ENCODE measurements at places on chromosomes 6 and 20. TPM values are rescaled to one million over a fixed set of nuclear protein-coding genes. Genes with fewer than 3 reads are reported as not detected.
A peak's percentile ranks its signal among the peaks of the same experiment; 100 is the strongest.

The ANGPT4 gene
- total RNA-seq = 0.24 TPM

DNA sequence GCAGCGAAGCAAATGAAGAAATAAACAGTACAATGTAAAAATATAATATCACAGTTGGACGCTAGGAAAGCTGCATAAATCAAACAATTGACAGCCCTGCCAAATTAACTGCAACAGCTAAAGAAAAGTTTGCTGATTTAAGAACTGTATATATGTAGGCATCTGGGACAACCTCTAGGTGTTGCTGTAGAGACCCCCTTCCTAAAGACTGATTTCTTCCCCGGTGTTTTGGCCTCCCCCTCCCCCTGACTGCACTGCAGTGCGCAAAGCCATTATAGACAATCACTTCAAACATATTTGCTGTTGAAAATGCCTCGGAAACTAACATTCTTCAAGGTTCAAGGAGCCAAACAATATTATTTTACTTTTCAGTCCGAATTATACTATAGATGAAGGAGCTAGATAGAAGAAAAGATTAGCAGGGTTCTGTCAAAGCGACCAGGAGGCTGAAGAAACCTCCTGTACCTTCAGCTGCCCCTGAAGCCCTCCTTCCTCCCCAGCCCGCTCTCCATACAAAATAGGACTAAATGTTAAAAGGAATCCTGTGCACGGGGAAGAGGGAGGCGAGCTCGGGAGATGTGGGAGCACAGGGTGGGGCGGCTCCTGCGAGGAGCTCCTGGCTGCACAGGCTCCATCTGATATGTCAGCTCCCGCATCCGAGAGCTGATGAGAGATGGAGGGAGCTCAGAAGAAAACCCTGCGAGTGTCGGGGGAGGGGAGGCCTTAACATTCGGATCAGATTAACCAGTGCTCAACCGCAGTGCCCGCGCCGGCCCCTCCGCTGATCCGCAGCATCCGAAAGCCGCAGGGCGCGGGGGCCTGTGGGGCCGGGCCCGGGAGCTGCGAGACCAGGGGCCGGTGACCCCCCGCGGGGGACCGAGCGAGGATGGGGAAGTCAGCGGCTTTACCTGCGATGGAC lies 822 bp downstream of the ELOVL4 start:
- DNase-seq = peak; percentile 81

DNA sequence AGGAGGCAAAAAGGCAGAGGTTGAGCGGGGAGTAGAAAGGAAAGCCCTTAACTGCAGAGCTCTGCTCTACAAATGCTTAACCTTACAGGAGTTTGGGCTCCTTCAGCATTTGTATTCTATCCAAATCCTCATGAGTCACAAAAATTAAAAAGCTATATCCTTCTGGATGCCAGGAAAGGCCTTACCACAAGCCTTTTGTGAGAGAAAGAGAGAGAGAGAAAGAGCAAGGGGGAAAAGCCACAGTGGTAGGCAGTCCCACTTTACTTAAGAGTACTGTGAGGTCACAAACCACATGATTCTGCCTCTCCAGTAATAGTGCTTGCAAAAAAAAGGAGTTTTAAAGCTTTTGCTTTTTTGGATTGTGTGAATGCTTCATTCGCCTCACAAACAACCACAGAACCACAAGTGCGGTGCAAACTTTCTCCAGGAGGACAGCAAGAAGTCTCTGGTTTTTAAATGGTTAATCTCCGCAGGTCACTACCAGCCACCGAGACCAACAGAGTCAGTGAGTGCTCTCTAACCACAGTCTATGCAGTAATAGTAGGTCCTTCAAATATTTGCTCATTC lies at the start of gene RUNX2:
TSS of gene RUNX2 (plus strand) at position 375 of the 567 bp plus-strand sequence. CDS start 397 bp downstream, outside the sequence.
- DNase-seq = no peak

- no peak for DNase-seq
Observed at GRCh38 chr6:130107710-130108109, 89.3 kb downstream of the L3MBTL3 start.
